Stimulated activated CD8-positive, alpha-beta memory T cell treated with anti-CD3 and anti-CD28 coated beads, Interleukin-15, amount 100 ng/mL, for 48 hours (primary cell): ENCODE measurements at places on chromosomes 5 and 9.
A peak's percentile ranks its signal among the peaks of the same experiment; 100 is the strongest.

DNA sequence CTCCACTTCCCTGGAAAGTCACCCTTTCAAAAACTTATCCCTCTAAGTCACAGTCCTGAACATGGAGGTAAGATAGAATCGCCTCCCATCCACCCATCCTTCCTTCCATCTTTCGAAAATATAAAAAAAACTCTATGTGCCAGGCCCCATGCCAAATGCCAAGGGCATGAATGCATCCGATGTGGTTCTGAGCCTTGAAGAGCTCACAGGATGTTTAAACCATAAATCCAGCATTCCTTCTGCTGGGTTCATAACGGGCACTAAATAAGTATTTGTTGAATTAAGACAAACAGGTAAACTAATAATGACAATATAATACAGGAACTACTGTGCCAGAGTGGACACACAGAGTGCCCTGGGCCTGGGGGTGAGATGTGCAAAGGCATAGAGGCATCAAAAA, 147.3 kb downstream of the TTLL11 start:
- DNase-seq, result no peak

DNA sequence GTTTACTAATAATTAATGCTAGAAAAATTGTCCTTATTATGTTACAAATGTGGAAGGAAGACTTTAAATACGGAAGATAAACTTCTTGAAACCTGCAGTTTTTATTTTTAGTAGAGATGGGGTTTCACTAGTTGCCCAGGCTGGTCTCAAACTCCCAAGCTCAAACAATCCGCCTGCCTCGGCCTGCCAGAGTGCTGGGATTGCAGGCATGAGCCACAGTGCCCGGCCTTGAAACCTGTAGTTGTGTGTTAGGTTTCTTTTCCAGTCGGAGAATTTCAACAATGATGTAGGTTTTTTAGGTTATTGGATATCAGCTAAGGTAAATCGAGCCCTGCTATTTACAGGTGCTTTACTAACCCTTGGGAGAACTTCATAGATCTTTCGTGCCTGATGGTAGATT, 30.8 kb downstream of the CTNNA1 start:
- DNase-seq, result no peak

DNA sequence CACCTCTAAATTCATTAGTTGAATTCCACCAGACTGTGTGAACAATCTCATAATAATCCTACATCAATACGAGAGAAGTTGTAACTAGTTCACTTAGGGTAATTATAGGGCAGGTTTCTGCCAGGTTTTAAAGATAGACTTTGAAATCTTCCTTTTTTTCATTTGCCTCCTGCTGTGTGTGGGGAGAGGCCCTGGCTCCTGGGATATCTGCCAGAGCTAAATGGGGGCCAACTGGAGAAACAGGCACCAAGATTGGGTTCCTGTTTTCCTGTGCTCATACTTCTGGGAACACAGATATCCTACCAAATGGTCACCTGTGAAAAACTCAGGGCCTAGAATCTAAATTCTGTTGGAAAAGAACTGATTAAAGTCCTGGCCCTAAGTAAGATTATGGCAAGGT, 42.3 kb downstream of the SH3RF2 start:
- no peak for DNase-seq

- DNase-seq, result peak; percentile 12
Measured at GRCh38 chr5:141779503-141779973, 97.5 kb upstream of the ARAP3 start.

DNA sequence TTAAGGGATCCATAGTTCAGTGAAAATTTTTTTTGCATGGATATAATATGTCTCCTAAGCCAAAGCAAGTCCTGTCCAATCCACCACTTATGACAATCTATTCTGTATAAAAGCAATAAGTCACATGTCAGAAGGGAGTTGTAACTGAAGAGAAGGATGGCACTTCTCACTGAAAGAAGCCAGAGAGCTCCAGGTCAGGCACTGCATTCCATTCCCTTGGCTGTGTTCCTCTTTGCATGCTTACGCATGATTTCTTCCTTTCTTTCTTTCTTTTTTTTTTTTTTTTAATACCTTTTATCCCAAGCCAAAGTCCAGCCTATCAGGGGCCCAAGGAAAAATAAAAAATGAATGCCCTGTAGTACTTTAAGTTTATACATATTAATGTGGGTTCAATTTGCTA, 39.8 kb downstream of the MAMDC2 start:
- DNase-seq, result no peak

GRCh38 chr9:113656771-113657670, 193.5 kb downstream of the RGS3 start:
- no peak for DNase-seq

DNA sequence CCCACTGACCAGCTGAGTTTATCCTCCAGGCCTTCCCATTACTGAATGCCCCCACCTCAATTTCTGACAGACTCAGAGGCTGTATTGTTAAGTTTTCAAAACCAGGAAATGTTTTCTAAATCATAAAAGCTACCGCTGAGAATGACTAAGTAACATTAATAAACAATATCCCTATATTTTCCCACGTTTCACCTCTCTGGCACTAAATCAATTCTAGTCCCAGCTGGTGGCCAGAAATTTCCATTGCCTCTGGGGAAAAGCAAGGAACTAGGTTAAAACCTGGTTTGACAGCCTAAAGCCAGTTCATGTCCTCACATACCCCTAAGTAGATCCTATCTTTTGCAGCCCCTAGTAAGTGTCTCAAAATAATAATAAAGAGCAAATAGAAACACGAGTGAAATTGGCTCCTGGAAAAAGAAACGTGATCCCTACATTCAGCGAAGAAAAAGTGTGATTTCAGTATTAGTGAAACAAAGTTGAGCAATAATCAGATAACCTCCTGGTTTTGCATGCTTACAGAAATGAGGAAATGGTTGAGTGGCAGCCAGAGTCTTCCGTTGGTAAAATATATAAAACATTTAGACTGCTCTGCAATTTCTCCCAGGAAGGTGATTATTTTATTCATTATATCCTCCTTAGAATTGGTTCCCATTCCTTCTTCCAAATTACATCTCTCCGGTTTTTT, 110.9 kb downstream of the ESM1 start:
- DNase-seq, result no peak
